ENCODE measurements at places on chromosomes 16 and 17.
A peak's percentile ranks its signal among the peaks of the same experiment; 100 is the strongest.

GRCh38 chr16:68752602-68753001 is 15.5 kb downstream of the CDH1 start:
- no peak for DNase-seq

- DNase-seq = peak; percentile 44
Measured at GRCh38 chr16:1673424-1674151, 4.5 kb upstream of the JPT2 start.

DNA sequence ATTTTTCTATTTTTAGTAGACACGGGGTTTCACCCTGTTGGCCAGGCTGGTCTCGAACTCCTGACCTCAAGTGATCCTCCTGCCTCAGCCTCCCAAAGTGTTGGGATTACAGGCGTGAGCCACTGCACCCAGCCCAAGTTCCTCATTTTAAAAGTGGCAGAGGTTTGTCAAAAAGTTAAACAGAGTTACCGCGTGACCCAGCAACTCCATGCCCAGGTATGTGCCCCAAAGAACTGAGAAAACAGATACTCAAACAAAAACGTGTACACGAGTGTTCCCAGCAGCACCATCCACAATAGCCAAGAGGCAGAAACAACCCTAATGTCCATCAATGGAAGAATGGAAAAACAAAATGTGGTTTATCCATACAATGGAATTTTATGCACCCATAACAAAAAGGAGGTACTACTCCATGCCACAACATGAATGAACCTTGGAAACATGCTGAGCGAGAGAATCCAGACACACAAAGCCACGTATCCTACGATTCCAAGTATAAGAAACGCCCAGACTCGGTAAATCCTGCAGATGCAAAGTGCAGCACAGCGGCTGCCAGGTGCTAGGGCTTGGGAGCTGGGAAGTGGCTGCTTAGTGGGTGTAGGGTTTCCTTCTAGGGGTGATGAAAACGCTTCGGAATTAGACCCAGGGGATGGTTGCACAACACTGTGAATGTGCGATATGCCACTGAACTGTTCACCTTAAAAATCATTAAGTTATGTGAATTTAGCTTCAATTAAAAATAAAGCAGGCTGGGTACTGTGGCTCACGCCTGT is 24.8 kb downstream of the ADCY9 start:
- no peak for DNase-seq

- DNase-seq = no peak
Measured at GRCh38 chr16:5678371-5678770, 580.8 kb upstream of the EEF2KMT start.

- no peak for DNase-seq
Measured at GRCh38 chr17:81648013-81648706, 8.2 kb downstream of the PDE6G start.

GRCh38 chr16:86722970-86723369 is 144.6 kb downstream of the FOXL1 start:
- DNase-seq = no peak

DNA sequence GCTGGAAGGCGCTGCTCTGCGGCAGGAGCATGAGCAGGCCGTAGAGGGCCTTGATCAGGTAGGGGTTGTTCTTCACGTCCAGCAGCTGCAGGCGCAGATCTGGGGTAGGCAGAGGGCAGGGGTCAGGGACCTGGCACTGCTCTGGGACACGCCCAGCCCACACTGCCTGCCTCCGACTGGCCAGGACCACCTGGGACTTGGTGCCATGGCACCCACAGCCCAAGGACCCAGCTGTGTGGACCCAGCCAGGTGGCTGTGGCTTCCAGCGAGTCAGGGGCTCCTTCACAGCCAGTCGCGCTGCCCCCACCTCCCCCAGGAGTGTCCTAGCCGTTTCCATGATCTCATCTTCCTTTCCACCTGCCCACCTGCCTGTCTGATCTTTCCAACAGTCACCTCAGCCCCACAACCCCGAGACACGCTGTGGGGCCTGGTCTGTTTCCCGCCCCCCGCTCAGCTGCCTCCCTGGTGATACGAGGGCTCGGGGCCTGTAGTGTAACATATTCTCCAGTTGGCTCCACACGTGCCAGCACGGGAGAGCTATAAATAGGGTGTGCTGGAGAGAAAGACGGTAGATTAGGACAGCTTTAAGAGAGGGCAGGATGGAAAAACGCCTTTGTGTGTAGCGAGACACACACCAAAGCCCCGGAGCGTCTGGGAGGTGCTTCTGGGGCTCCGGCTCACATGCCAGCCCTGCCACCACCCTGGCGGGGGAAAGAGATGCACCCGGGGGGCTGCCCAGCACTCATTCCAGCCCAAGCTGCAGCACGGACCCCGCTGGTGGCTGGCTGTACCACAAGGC is 7.2 kb upstream of the MTSS2 start:
- DNase-seq = peak; percentile 84

Measured in posterior cingulate gyrus (tissue), 11 donors.